ENCODE measurements at places on chromosomes 4 and X. TPM values are rescaled to one million over a fixed set of nuclear protein-coding genes. Genes with fewer than 3 reads are reported as not detected.

GRCh38 chrX:104335756-104336155, 81.0 kb upstream of the ESX1 start:
- H3K27ac ChIP-seq = no peak overlapping the region
- H3K27me3 ChIP-seq = no peaks in the 10 kb centered on the region
- DNase-seq = no peak

DNA sequence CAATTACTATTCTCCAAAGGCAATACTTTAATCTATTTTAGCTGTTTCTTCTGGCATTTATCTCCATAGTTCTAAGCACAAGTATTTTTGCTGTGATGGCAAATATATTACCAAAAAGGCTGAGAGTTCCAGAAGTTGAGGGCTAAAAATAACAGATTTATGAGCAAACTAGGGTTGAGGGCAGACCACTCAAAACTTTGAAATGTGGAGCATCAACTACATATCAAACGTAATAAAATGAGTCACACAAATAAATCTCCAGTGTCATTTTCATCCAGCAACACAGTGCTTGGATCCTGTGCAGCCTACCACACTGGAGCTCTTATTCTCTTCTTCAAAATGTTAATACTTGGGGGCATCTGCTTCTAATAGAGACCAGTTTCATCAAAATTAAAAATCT, 163.9 kb downstream of the HS3ST1 start:
- no peak overlapping the region for H3K4me3 ChIP-seq
- H3K27me3 ChIP-seq = peaks cover 1% of the 10 kb centered on the region
- no peak overlapping the region for H3K27ac ChIP-seq
- H3K36me3 ChIP-seq = peaks cover 10% of the 10 kb centered on the region
- no peak for DNase-seq

DNA sequence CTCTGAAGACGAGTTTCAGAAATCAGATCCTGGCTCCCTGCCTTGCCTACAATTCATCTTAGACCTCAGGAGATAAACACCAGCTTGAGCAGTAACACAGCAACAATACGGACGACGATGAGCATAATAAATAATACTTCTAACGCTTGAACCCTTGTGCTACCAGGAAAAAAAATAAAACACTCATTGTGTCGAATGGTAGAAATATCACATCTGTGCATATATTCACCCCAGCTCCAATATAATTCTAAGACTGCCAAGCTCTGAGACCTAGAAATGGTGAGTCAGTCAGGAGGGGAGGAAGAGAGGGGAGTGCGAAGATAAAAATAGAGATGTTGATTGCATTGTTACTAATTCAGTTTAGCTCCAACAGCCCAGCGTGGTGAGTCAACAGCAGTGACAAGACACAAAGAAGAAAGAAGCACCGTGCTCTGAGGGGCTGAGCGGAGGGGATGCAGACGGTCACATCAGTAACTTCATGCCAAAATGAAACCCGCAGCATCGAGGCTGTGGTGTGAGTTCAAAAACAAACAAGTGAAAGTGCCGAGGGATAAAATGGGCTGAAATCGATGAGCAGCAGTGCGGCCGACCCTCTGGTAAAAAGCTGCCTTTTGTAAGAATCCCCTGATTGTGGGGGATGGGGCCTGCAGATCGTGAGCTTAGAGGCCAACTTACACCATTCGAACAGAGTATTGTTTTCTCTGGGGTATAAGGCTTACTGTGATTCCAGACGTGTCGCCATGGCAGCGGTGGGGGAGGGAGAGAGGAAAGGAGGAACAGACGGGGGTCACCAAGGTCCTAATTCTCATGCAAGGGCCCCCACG, 150.4 kb downstream of the MGST2 start:
- peak; percentile 87 for DNase-seq
- no peaks in the 10 kb centered on the region for H3K36me3 ChIP-seq
- peak overlapping the region; percentile 100 for H3K27ac ChIP-seq
- H3K4me1 ChIP-seq = peaks cover 65% of the 10 kb centered on the region
- H3K27me3 ChIP-seq = peaks cover 5% of the 10 kb centered on the region

DNA sequence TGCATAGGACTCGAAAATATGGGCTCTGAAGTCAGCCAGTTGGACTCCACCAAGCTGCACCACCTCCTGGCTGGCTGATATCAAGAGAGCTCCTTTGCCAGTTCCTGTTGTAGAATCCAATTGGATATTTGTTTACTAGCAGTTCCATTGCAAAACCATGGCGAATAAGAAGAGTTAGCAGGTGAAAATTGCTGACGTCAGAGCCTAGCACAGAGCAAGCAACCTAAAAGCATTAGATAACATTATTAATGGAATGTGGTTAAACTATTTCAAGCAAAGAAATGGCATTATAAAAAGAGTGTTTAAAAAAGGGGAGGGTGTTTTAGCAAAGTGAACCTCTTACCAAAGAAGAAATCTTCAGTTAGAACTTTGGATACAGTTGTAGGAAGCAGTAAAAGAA, 1816.3 kb upstream of the TENM3 start:
- no peaks in the 10 kb centered on the region for H3K36me3 ChIP-seq
- no peaks in the 10 kb centered on the region for H3K27me3 ChIP-seq
- H3K4me3 ChIP-seq = no peak overlapping the region
- no peak for DNase-seq

DNA sequence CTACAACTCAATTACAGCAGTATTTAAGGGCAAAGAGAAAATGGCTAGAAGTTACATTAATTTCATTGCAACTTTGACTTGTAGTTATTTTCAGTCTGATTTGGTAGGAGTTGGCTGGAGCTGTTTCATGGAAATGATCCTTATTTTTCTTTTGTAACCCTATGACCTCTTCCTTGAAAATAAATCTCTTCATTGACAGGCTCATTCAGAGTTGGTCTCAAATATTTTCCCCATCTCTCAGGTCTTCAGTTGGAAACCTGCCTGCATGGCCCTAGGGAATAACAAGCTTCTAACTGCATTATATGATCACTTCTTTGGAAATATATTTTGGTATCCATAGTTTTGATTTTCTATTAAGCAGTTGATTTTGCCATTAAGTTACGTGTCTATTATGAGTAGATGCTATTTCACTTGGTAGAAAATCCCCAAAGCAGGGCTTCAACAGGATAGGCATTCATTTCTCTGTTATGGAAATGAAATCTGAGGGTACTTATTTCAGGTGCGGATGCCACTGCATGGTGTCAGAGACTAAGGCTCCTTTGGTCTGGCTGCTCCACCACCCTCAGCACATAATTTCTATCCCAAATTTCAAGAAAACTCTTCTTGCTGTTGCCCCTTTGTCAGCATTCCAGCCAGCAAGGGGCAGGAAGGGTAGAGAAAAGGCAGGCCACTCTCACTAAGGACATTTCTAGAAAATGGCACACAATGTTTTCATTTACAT, 502.5 kb downstream of the SPRY1 start:
- no peak overlapping the region for H3K27ac ChIP-seq
- no peaks in the 10 kb centered on the region for H3K27me3 ChIP-seq
- H3K4me1 ChIP-seq = no peaks in the 10 kb centered on the region
- peaks cover 2% of the 10 kb centered on the region for H3K36me3 ChIP-seq

- H3K4me3 ChIP-seq = no peak overlapping the region
- no peaks in the 10 kb centered on the region for H3K27me3 ChIP-seq
- no peaks in the 10 kb centered on the region for H3K4me1 ChIP-seq
Measured at GRCh38 chr4:76634220-76634619, 199.2 kb downstream of the SHROOM3 start.

GRCh38 chr4:168725930-168726329, 229.1 kb downstream of the PALLD start:
- H3K27me3 ChIP-seq = no peaks in the 10 kb centered on the region
- no peak overlapping the region for H3K27ac ChIP-seq
- DNase-seq = no peak
- no peaks in the 10 kb centered on the region for H3K36me3 ChIP-seq
- H3K4me3 ChIP-seq = no peak overlapping the region

DNA sequence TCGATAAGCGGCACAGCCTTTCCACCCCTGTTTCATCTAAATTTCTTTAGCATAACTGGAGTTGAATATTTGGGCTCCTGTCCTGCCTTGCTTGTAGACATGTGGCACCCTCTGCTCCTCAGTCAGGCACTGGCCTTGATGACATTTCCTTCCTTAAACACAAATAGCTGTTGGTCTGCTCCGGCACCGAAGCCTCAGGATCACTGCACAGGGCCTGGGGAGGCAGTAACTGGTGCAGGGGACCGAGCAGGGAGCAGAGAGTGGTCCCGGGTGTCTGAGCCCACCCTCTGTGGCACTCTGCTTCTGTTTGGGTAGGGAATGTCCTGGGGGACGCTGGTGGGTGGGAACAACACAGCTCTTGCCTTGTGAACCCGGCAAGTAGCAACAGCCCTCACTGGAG, 13.6 kb downstream of the RGS12 start:
- no peaks in the 10 kb centered on the region for H3K36me3 ChIP-seq
- peaks cover 7% of the 10 kb centered on the region for H3K27me3 ChIP-seq
- H3K4me3 ChIP-seq = peak overlapping the region; percentile 49

- no peaks in the 10 kb centered on the region for H3K4me1 ChIP-seq
- no peaks in the 10 kb centered on the region for H3K36me3 ChIP-seq
- no peaks in the 10 kb centered on the region for H3K27me3 ChIP-seq
- H3K27ac ChIP-seq = no peak overlapping the region
- DNase-seq = no peak
- no peak overlapping the region for H3K4me3 ChIP-seq
Measured at GRCh38 chrX:150018931-150019361, 80.7 kb upstream of the EOLA2 start.

DNA sequence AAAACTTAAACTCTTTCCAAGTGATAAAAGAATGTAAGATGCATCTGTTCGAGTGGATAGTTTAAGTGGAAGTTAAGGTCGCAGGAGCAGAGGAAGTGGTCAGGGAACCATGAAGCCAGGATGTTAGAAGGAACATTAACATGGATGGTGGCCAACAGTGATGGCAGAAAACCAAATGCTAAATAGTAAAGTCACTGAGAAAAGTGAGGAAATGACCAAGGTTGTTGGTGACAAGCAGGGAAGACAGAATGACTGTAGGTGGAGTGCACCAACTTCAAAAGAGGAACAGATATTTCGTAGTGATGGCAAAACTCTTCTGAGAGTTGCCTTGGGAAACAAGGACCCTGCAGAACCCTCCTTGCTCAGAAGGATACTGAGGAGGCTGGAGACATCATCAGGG, 226.2 kb downstream of the PALLD start:
- no peak for DNase-seq
- no peak overlapping the region for H3K4me3 ChIP-seq
- H3K36me3 ChIP-seq = no peaks in the 10 kb centered on the region
- no peaks in the 10 kb centered on the region for H3K27me3 ChIP-seq

DNA sequence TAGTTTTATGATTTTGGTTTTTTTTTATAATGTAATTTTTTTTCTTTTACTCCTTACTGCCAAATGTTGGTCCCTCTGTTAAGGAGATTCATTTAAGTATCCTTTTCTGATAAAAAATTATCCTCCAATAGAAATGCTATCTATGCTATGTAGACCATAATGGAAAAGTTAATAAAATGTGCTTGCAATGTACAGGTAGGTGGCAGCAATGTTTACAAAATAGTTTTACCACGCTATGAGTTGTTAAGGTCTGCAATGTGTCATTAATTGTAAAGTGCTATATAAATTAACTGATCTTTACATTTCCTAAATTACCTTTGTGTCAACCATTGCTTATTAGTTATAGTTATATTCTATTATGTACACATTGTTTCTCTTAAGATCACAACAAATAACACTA, 3.8 kb upstream of the CENPC start:
- H3K27me3 ChIP-seq = peaks cover 2% of the 10 kb centered on the region
- no peak overlapping the region for H3K4me3 ChIP-seq
- peaks cover 3% of the 10 kb centered on the region for H3K4me1 ChIP-seq

DNA sequence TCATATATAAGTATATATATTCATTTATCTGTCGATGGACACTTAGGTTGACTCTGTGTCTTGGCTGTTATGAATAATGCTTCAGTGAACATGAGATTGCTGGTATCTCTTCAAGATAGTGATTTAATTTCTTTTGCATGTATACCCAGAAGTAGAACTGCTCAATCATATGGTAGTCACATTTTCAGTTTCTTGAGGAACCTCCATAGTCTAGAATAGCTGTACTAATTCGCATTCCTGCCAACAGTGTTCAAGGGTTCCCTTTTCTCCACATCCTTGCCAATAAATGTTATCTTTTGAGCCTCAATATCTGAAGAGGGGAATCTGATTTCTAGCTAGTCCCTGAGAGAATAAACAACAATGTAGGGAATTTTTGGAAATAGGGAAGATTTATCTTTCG, 32.4 kb upstream of the CCNG2 start:
- DNase-seq = no peak
- peaks cover 3% of the 10 kb centered on the region for H3K27me3 ChIP-seq
- H3K27ac ChIP-seq = no peak overlapping the region
- H3K36me3 ChIP-seq = peaks cover 5% of the 10 kb centered on the region
- H3K4me1 ChIP-seq = no peaks in the 10 kb centered on the region
- no peak overlapping the region for H3K4me3 ChIP-seq

- no peaks in the 10 kb centered on the region for H3K4me1 ChIP-seq
- DNase-seq = no peak
- peaks cover 5% of the 10 kb centered on the region for H3K36me3 ChIP-seq
- peaks cover 6% of the 10 kb centered on the region for H3K27me3 ChIP-seq
- H3K27ac ChIP-seq = no peak overlapping the region
Measured at GRCh38 chr4:145001635-145002034, 96.4 kb downstream of the ANAPC10 start.

DNA sequence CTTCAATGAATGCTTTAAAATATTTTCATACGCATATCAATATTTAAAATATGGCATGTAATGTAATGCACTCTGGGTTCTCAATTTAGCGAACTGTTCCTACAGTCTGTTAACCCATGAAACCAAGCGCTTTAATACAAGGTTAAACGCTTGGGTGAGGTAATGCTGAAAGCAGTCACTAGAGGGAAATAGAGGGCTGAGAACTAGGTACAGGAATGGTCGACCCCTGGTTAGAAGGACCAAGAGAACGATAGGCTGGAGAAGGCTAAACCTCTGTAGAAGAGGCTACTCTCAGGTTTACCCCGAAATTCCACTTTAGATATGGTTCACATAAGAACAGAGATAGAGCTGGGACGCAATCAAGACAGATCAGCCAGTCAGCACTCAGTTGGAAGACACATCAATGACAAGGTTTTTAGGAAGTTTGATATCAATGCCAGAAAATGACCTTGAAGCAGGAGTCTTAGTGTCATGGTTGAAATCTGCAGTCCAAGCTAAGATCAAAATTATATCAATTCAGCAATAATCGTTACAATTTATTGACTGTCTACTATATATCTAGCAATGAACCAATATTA, 26.9 kb downstream of the ARSJ start:
- DNase-seq = peak; percentile 19
- no peak overlapping the region for H3K27ac ChIP-seq
- H3K4me3 ChIP-seq = no peak overlapping the region
- H3K36me3 ChIP-seq = no peaks in the 10 kb centered on the region
- H3K4me1 ChIP-seq = peaks cover 12% of the 10 kb centered on the region
- peaks cover 1% of the 10 kb centered on the region for H3K27me3 ChIP-seq

GRCh38 chrX:22748093-22748999, 251.4 kb upstream of the DDX53 start:
- peaks cover 15% of the 10 kb centered on the region for H3K4me1 ChIP-seq
- no peaks in the 10 kb centered on the region for H3K36me3 ChIP-seq
- H3K27ac ChIP-seq = no peak overlapping the region

Gene TLR7
- not detected for total RNA-seq

Gene DUSP21
- not detected for total RNA-seq

Gene GNRHR
- not detected for total RNA-seq

Gene USP17L10
- not detected for total RNA-seq

Gene PHKA1
- 3.1 TPM for total RNA-seq
